Esophagus squamous epithelium (tissue), 5 donors: ENCODE measurements at places on chromosomes 12 and 14.
A peak's percentile ranks its signal among the peaks of the same experiment; 100 is the strongest.

DNA sequence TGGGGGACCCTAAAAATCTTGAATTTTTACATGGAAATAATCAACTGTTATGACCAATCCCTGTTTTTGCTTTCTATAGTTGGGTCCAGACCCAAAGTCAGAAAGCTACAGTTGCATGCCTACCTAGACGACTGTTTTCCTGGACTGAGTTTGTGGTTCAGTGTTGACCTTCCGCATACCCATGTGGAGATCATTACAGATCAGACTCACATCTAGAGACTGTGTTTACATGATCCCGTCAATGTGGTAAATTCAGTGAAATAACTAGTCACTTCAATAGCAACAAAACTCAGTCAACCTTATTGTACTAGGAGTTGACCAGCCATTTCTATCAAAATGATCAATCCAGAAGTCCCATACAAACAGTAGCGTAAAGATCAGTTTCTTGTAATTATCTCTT, 257.6 kb downstream of the EGLN3 start:
- no peak for DNase-seq

DNA sequence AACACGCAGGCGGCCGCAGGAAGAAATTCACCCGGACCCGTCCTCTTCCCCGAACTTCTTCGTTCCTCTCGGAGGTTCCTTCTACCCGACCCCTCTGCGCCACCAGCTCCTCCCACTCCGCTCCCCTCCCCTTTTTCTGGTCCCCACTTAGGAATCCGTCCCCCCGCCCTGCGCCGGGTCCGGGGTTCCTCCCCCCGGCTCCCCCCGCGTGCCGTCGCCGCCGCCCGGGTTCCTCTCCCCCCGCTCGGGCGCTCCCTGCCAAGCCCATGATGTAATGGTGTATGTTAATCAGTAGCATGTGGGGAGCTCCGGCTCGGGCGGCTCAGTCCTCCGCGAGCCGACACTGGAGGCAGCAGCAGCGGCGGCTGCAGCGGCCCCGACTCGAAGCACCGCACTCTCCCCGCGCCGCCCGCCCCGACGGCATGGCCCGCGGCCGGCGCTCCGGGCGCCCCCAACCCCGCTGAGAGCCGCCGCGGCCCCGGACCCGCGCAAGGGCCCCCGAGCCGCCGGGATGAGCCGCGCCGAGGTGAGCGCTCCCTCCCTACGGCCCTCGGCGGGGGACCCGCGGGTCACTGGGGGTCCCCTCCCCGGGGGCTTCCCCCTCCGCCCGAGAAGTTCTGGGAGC, 1.0 kb upstream of the SAMD4A start:
- DNase-seq, result peak; percentile 56

DNA sequence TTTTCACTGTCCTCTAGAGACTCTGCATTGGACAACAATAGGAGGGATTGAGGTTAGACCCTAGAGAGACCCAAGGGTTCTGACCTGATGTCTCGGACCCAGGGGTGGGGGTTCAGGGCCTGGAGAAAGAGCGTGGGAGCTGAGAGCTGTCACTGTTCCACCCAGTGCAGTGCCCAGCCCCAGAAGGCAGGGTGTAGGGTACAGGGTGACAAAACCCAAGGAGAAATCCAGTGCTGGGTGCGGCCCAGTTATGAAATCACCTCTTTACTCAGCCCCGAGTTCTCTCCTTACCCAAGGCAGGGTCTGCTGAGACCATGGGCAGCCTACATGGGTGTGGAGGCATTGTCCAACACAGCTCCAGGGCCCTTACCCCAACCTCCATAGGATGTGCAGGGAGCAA, 2.6 kb downstream of the AQP2 start:
- no peak for DNase-seq

DNA sequence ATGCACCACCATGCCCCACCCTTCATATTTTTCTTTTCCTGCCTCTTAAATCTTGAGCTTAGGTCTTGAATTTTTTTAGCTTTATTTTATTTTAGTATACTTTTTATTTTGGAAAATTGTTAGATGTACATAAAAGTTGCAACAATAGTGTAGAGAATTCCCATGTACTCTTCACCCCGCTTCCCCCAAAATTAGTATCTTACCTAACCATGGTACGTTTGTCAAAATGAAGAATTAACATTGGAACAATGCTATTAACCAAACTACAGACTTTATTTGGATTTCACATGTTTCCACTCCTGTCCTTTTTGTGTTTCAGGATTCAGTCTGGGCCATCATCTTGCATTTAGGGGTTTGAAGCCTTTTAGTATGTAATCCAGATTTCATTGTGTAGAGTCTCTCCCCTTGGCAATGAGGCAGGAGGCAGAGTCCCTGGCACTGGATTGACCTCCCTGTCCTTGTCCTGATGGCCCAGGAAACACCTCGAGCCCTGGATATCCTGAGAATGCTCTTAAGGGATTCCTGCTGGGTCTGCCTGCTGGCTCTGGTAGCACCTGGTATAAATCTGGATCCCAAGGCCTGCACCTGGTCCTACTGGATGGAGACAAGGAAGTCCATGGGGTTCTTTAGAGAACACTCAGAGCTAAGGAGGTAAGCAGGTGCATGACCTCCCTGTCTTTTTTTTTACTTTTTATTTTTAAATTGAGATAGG, 19.9 kb upstream of the CTDSP2 start:
- DNase-seq, result no peak
